ENCODE measurements at places on chromosomes 1 and 21.

DNA sequence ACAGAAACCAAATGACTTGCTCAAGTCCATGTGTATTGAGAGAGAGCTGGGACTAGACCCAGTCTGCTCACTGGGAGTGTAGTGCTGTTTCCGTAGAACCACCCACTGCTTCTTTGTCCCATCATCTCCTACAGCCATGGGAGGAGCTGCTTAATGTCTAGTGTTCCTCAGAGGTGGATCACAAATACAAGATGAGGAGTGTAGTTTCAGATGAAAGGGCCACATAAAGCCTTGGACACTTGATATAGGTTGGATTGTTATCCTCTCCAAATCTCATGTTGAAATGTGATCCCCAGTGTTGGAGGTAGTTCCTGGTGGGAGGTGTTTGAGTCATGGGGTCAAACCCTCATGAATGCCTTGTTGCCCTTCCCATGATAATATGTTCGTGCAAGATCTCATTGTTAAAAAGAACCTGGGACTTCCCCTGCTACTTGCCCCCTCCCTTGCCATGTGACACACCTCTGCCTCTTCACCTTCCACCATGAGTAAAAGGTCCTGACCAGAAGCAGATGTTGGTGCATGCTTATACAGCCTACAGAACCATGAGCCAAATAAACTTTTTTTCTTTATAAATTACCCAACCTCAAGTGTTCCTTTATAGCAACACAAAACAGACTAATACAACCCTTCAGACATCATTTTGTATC lies 127.5 kb upstream of the DNAH14 start:
- no peak for DNase-seq

DNA sequence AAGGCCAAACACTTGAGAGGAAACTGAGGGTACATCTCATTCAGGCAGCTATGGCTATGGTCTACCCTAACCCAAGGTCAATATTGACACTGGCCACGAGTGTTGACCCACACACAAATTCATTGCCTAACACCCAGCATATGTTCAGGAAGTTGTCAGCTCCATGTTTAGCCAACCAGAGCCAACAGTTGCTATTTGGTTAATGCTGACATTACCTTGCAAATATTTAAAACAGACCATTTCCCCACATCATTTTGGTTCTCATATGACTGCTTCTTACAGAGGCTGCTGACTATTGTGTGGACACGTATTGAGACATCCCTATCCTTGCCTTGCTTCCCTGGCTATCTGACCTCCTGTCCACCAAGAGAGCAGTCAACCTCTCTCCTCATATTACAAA lies 97.3 kb downstream of the LMX1A start:
- no peak for DNase-seq

GRCh38 chr21:39105341-39105765 lies 77.9 kb downstream of the PSMG1 start:
- DNase-seq: no peak

GRCh38 chr1:218803351-218803997 lies 370.2 kb upstream of the LYPLAL1 start:
- no peak for DNase-seq

DNA sequence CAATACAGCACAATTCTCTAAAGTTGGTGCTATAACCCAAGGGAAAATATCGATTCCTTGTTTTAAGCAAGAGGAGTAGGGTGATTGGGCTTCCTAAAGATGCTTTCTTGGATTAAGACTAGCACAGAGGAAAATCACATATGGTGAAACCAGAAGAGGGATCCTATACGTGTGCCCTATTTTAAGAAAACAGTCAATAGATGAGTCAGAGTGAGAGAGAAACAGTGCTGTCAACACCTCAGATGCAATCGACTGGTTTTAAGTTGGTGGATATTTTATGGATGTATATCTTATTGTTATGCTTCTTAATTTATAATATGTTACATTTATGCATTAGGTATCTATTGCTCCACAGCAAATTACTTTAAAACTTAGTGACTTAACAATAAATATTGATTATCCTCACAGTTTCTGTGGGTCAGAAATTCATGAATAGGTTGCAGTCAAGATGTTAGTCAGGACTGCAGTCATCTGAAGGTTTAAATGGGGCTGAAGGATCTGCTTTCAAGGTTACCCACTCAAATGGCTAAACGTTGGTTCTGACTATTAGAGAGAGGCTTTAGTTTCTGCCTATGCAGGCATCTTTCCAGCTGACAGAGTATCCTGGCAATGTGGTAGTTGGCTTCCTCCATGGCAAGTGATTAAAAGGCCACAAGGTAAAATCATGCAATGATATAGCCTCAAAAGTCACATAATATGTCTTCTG lies 61.6 kb upstream of the DEPDC1 start:
- no peak for DNase-seq

GRCh38 chr21:44013380-44014088 lies 1.4 kb downstream of the TRAPPC10 start:
- DNase-seq: no peak

- DNase-seq: no peak
Measured at GRCh38 chr1:230103306-230104173, 36.5 kb downstream of the GALNT2 start.
